ENCODE measurements at places on chromosomes 4 and X.

GRCh38 chr4:154928640-154929257 is 147.7 kb downstream of the RBM46 start:
- no peak for DNase-seq

DNA sequence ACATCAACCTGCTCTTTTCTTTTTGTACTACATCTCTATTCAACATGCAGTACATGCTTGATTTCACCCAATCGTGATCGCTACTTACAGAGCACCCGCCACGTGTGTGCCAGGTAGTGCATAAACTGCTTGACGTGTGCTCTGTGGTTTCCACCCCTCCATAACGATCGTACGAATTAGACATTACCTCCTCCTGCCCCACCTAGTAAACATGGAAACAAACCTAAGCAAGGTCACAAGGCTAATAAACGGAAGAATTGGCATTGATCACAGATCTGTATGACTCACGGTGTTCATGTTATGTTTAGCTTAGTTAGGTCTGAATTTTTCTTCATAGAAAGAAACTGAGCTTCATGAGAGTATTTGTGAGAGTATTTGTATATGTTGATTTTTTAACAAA is 64.1 kb downstream of the STX18 start:
- no peak for DNase-seq

GRCh38 chr4:140044337-140044902 is 109.6 kb downstream of the MAML3 start:
- DNase-seq: no peak

- DNase-seq: no peak
These were observed 20.4 kb upstream of the NPY2R start for GRCh38 chr4:155187989-155188388.

DNA sequence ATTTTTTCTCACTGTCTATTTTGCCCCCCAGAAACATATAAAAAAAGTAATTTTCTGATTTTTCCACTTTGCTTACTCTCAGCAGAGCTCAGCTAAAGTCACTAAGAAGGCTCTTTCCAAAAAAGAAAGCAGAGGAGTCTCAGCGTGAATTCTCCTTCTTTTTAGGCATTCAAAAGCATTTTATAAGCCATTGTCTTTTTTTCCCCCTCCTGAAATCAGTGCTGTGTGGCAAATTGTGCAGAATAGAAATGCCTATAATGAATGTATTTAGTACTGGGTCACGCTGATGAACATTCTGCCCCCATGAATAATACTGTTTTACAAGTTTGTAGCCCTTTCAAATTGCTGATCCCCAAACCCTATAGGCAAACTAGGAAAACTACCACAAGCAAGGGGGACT is 1.6 kb upstream of the PCDH18 start:
- no peak for DNase-seq

DNA sequence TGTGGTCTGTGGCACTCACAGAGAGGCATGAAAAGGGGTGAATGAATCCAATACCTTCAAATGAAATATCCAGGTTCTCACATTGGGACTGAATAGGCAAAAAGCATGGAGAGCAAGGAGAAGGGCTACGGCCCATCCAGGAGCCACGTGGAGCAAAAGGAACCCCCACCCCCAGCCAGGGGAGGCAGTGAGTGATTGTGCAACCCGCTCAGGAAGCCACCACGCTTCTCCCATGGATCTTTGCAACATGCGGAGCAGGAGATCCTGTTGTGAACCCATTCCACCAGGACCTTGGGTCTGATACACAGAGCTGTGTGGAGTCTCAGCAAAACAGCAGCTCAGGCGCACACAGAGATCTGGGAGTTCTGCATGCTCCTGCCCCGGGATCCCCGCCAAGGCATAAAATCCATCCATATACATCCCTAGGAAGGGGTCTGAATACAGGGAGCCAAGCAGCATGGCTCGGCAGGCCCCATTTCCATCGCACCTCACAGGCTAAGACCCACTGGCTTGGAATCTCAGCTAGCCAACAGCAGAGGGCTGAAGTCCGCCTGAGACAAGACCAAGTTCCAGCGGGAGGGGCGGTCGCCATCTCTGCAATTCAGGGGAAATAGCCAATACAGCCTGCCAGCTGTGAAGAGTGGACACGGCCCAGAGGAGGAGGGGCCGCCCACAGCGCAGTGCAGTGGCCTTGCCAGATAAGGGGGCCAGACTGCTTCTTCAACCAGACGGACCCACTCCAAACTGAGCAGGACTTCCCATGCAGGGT is 80.2 kb downstream of the FGF16 start:
- DNase-seq: no peak

- no peak for DNase-seq
These were observed 69.8 kb upstream of the RAI2 start for GRCh38 chrX:17930850-17931249.

All from stimulated activated CD8-positive, alpha-beta memory T cell treated with anti-CD3 and anti-CD28 coated beads, Interleukin-4, amount 100 ng/mL, for 1 hour (primary cell).